ENCODE measurements at places on chromosomes 7 and 10.

DNA sequence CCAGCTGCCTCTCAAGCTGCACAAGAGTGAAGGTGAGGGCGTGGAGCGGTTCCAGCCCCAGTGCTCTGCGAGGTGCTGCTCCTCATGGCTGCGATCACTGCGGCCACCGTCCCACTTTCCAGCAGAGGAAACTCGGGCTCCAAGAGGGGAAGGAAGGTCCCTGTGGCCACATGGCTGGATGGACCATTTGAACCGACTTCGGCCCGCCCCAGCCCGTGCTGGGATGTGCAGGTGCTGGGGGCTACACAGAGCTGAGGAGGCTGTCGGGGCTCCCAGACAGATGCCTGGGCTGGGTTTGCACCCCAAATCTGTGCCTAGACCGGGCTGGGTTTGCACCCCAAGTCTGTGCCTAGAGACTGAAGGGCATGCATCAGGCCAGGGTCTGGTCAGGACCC, 186.6 kb downstream of the DNAJB6 start:
- no peak for DNase-seq

GRCh38 chr10:47257396-47258120, 42.4 kb upstream of the GDF10 start:
- no peak for DNase-seq

DNA sequence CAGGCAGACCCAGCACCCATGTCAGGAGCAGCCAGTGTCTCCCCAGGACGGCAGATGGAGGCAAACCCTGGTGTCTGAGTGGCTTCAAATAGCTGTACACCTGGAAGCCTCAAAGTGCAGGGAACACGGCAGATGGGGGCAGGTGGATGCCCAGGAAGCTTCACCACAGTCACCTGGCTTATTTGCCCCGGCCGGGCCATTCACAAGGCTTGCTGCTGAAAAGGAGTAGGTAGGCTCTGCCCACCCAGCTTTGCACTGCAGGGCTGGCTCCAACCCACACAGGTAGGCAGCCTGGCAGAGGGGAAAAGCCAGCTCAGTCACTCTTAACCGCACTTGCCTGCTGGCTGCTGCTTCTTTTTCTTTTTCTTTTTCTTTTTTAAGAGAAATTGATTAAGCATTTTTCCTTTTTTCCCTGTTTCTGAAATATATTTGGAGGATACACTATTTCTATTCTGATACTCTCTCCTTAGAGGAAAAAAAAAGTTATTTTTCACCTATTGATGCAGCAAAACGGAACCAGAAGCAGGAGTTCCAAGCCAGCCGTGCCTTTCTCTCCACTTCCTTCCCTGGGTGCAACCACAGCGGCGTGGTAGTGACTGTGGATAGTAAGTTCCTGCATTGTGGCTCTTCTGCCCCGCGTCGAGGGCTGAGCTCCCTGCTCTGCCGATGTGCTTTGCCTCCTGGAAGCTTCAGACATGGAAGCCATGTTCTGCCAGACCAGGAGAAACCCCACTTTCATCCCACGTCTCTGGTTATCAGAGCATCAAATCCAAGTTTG, 118.3 kb downstream of the KLF6 start:
- no peak for DNase-seq

GRCh38 chr10:116771101-116771958, 29.0 kb upstream of the HSPA12A start:
- no peak for DNase-seq

DNA sequence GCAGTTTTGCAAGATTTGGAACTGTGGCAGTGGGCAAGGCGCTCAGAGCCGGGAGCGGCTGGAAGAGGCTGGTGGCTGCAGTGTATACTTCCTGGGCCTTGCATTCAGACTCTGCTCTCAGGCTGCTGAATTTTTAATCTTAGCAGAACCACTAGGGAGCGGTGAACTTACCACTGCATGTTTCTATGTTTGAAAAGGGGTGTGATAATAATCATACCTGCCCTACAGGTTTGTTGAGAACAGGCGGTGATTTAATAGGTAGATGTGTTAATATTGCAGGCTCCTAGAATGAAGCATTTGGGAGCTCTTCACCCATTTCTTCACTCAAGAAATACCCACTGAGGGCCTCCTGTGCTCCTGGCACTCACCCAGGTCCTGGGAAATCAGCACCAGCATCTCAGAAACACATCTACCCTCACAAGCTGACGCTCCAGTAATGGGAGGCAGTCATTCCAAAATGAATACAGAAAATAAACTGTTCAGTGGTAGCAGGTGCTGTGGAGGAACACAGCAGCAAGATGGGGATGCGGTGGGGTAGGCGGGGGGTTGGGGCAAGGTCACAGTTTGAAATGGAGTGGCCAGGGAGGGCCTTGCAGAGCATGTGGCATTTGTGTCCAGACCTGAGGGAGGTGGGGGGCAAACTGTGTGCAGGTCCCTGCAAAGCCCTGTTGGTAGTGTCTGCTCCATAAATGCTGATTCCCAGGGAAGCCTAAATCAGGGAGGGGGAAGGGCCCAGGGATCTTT, 41.0 kb downstream of the VWA2 start:
- no peak for DNase-seq

GRCh38 chr7:100432053-100432452, 2.4 kb downstream of the MEPCE start:
- DNase-seq: no peak

- DNase-seq: no peak
These were observed 62.6 kb downstream of the CUL2 start for GRCh38 chr10:35027567-35027966.

DNA sequence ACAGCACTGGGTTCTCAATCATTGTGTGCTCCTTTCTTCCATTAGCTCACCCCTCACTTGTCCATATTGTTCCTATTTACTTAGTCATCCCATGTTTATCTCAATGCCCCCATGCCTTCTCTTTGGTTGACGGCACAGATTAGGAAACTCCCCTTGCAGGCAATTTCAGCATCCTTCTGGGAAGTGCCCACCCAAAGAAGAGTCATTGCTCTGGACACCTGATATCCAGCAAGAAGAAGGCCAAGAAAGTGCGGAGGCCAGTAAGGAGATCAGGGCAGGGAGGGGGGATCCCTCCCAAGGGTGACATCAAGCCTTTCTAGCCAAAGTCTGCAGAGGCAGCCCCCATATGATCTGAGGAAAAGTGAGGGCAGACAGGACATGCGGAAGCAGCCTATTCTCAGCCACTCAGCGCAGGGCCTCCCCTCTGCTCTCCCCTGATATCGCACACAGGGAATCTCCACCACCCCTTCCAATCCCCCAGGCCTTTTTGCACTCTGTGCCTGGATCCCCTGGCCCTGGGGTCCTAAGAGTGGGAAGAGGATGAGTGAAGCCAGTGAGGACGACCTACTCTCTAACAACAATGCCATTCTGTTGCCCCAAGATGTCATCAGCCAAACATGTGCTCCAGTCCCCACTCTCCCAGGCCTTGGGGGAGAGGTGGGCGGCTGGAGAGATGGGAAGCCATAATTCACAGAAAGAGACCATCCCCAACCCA, 1.8 kb downstream of the TRPV6 start:
- no peak for DNase-seq

GRCh38 chr10:124827474-124827873, 25.9 kb downstream of the ABRAXAS2 start:
- DNase-seq: no peak

DNA sequence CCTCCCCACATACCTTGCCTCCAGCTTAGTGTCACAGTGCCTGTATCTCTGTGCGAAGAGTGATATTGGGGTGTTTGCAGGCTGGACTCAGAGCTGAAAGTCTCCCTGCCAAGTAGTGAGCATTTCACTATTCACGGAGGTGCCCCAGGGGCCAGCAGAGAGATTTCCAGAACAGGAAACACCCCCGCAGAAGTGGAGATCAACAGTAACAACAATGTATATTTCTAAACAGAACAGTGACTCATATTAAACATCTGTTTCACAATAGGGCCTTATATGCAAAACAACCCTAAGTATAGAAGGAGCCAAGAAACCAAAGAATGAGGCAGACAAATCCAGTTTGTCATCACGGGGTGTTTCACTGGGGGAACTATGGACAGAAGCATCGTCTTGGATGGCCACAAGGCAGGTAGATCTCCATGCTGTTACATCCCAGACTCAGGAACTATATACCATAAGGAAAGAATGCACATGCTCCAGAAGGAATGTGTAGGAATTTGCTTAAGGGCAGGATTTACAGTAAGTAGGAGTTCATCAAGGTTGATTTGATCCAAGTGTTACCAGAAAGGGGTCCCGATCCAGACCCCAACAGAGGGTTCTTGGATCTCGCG, 29.3 kb upstream of the CCL24 start:
- no peak for DNase-seq

GRCh38 chr10:1379601-1380000, 323.4 kb downstream of the WDR37 start:
- no peak for DNase-seq

- DNase-seq: no peak
These were observed 125.1 kb downstream of the TRRAP start for GRCh38 chr7:99003419-99003818.

DNA sequence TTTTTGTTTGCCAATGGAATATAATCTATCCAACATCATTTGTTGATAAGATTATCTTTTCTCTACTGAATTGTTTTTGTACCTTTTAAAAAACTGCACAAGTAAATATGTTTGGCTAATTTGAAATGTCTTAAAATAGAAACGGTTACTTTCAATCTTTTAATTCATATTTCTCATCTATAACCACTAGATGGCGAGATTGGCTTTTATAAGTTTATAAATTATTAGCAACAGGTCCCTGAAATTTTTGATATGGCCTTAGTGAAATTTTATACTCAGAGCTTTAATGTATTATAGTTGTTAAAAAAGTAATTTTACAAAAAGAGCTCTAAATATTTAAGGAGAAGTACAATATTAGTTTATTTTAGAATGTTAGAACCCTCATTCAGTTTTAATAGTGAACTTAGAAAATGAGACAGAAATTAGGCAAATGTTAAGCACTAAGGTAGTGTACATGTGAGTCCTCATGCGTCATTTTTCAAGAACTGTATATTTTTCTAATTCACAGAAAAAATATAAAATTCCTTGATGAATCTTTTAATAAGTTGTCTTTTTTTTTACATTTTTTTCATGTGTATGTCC, 592.5 kb downstream of the ARL4A start:
- peak; percentile 34 for DNase-seq

DNA sequence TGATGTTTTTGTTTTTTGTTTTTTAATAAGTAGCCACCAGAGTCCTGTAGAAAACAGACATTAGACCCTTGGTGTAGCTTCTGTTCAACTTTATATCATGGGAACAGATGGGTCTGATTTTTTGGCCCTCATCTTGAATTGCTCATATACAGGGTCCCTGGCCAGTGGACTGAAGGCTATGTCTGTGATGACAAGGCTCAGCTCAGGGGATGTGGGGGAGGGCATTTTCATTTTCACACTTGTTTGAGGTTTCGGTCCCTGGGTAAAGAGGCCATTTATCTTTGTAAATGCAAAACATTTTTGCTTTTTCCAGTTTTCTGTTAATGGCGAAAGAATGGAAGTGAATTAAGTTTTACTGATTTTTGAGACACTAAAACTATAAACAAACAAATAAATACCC, 257.6 kb upstream of the PHYHIPL start:
- DNase-seq: no peak

- no peak for DNase-seq
These were observed 91.8 kb upstream of the KMT2C start for GRCh38 chr7:152527610-152528032.

- DNase-seq: no peak
These were observed 46.6 kb downstream of the CLEC2L start for GRCh38 chr7:139570119-139570518.

DNA sequence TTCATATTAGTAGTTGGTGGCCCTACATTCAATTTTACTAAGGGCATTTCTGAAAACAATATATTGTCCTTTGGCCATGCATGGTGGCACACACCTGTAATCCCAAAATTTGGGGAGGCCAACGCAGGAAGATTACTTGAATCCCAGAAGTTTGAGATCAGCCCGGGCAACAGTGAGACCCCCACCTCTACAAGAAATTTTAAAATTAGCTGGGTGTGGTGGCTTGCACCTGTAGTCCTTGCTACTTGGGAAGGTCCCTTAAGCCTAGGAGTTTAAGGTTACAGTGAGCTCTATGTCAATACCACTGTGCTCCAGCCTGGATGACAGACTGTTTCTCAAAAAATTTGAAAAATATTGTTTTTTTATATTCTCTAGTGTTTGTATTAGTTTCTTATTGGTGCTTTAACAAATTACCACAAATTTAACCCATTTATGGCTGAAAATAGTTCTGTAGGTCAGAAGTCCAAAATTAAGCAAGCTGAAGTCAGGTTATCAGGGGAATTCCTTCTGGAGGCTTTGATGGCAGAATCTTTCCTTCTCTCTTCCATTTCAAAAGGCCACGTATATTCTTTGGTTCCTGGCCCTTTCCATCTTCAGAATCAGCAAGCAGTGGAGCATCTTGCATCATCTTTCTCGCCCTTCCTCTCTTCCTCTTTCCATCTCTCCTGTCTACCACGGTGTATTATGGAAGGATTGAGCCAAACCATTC, 12.4 kb downstream of the CBX3 start:
- DNase-seq: no peak

DNA sequence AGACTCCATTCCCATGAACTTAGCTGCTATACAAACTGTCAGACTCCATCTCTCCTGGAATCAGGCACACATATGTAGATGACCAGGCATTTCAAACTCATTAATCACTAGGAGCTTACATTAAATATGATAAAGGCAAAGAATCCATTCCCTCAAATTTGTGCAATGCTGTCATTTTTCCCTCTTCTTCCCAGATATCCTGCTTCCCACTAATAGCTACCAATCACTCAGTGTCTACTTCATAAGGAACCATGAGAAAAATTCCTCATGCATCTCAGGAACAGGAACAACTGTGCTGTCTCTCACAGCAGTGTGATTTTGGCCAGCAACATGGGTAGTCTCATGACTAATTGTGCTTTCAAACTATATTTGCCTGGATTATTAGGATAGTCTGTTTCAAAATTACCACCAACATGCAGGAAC, 133.9 kb downstream of the DKK1 start:
- DNase-seq: no peak

GRCh38 chr7:143496263-143496662, 18.6 kb downstream of the TAS2R41 start:
- no peak for DNase-seq

DNA sequence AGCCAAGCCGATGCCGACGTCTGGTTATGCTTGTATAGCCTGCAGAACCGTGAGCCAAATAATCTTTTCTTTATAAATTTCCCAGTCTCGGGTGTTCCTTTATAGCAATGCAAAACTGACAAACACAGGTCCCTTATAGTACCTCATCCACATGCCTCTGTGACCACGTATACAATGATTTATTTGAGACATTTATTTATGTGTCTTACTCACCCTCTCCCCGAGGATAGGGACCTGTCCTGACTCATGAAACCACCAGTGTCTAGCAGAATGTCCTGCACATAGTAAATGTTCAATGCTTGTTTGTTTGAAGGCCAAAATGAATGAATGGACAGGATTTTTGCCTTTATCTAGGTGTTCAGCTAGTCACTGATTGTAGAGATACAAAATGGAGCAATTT, 147.9 kb upstream of the FZD8 start:
- no peak for DNase-seq

- peak; percentile 8 for DNase-seq
These were observed 346.1 kb upstream of the ANKRD30A start for GRCh38 chr10:36779238-36779846.

DNA sequence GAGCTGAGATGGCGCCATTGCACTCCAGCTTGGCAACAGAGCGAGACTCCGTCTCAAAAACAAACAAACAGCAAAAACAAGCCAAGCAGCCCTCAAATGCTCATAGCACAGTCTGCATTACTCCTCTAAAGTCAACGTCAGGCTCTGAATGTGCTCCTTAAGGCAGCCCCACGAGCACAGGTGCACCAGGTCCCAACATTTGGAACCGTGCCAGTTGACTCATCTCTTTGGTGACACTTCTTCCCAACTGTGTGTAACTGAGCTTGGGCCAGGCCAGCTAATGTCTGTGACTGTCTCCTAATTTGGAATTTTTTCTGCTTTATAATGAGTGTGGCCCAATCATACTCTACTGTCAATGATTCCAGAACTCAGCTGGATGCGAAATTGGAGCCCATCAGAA, 66.3 kb upstream of the EFCAB10 start:
- no peak for DNase-seq

Measured in NCI-H1092 (cell line).